ENCODE measurements at places on chromosomes 7 and 10.

DNA sequence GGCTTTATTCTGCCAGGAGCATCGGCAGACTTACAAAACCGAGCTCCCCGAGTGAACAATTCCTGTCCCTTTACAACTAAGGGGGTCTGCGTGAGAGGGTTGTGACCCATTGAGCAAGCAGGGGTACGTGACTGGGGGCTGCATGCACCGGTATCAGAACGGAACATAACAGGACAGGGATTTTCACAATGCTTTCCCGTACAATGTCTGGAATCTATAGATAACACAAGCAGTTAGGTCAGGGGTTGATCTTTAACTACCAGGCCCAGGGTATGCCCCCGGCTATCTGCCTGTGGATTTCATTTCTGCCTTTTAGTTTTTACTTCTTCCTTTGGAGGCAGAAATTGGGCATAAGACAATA lies 38.1 kb upstream of the GSDME start:
- no peak for DNase-seq

DNA sequence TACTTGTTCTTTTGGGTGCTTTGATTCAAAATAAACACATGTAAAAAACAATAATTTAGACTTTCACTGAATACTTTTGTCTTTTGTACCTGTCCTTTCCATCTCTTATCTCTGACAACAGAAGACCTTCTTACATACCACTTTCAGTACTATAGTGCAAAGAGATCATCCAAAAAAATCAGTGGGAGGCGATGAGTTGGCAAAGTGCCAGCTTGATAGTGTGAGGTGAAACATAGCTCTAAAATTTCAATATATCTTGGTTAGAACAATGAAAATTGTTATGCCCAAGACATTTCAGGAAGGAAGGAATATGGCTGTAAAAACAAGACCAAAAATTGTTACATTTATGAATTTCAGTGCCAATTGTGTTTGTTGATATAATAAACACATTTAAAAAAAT lies 390.2 kb upstream of the COBL start:
- no peak for DNase-seq

- DNase-seq = no peak
These were observed 566.9 kb downstream of the DNAJB6 start for GRCh38 chr7:157903710-157904109.

GRCh38 chr7:714251-714671 lies 12.2 kb upstream of the DNAAF5 start:
- DNase-seq = no peak

GRCh38 chr10:75334720-75335119 lies 66.8 kb downstream of the ZNF503 start:
- no peak for DNase-seq

DNA sequence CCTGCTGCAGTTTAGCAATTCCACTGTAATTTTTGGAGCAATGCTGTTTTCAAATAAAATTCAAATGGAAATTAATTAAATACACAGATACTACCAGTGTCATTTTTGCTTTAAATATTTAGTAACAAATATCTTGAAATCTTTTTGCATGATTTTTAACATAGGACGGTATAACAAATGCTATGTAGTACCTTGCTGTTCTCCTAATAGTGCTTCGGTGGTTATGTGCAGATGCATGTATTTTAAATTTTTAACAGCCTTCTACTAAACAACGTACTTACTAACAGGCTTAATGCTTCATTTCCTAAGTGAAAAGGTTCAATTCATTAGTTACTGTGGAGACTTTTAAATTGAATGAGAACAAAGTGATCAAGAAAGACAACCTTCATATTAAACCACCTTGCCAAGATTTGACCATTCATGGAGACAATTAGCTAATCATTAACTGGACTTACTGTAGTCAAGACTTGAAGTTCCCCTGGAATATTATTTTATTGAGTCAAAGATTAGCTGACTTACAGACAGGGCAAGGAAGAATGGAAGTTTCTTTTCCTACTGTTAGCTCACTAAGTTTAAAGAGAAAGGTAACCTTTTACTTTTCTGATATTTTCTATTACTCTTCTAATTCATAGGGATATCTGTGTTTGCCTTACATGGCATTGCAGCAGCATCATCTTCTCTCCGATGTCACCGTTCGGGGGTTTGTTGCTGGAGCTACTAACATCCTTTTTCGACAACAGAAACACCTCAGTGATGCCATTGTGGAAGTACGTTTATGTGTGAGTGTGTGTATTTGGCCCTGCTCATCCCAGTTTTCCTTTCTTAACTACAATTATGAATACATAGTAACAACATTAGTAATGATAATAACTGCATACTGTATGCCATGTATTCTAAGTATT lies 74.3 kb downstream of the AVL9 start:
- peak; percentile 86 for DNase-seq

GRCh38 chr7:97005183-97006054 lies at the start of gene DLX6:
Gene DLX6 (plus strand): TSS chr7:97005553. CDS start chr7:97005978, 425 bp downstream.
- DNase-seq = no peak

DNA sequence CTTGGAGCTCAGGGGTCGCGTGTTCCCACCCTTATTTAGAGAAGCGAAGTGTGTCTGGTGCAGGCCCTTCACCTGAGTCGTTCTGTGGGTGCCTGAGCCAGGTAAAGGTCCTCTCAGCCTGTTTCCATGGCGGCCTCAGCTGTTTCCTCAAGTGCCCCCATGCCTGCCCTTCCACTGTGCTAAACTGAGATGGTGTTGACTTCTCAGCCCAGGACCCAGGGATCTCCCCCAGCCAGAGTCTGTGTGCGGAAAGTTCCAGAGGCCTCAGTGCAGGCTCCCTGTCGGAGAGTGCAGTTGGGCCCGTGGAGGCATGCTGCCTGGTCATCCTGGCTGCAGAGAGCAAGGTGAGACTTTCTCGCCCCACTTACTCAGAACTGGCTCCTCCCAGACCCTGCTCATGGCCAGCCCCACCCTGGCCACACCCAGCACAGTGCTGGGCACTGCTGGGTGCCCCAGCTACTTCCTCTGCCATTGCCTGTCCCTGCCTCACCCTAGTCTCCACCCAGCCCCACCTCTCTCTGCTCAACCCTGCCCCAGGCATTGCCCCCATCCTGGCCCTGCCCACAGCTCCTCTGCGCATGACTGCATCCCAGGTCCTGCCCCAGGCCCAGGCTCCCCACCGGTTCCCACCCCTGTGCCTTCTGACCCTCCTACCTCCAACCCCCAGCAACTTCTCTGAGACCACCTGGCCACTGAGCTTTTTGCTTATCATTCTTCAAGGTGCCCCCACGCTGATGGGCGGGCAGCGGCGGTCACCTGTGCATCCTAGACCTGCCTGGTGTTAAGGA lies 20.3 kb downstream of the NACAD start:
- no peak for DNase-seq

- DNase-seq = no peak
These were observed 18.4 kb downstream of the NKX2-3 start for GRCh38 chr10:99551158-99551557.

- DNase-seq = peak; percentile 33
These were observed 24.5 kb upstream of the PPP1R9A start for GRCh38 chr7:94882891-94883290.

DNA sequence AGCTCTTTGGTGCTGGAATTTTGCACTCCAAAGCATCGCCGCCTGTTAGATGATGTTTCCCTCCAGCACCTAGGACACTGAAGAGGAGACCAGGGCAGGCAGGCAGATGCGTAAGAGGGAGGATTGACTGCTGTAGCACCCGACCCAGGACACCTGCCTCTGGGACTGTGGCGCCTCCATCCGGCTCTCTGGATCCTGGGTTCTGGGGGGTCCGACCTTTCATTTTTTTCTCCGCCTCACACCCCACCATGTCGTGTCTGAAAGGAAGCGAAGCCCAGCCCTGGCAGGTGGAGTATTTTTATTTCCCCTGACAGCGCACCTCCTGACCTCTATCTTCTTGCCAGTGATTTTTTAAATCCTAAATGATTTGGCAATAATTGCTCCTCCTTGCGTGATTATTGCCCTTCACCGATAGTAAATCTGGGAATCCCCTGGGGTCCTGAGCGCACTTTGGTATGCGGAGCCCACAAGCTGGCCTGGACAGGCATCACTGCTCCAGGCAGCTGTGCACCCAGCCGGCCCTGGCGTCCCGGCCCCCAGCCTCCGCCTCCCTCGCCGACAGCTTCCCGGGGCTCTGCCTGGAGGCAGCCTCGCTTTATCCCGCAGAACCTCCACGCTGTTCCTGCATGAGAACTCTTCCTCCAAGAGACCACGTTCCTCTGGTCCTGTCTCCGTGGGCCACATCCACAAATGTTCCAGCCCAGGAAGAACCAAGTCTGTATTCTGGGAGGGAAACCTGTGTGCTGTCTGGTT lies 48.4 kb downstream of the LHPP start:
- no peak for DNase-seq

GRCh38 chr7:106463851-106464611 lies 179.2 kb upstream of the NAMPT start:
- no peak for DNase-seq

- no peak for DNase-seq
These were observed 167.2 kb downstream of the RAMP3 start for GRCh38 chr7:45324683-45325237.

DNA sequence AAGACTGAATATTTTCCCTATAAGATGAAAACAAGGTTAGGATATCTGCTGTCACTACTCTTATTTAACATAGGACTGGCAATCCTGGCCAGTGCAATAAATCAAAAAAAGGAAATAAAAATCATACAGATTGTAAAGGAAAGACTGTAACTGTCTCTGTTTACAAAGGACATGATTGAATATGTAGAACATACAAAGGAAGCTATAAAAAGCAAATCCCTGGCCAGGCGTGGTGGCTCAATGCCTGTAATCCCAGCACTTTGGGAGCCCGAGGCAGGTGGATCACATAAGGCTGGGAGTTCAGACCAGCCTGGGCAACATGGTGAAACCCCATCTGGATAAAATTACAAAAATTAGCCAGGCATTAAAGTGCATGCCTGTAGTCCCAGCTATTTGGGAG lies 15.8 kb downstream of the ZNF485 start:
- DNase-seq = no peak

GRCh38 chr10:29612657-29613056 lies 22.1 kb downstream of the SVIL start:
- no peak for DNase-seq

DNA sequence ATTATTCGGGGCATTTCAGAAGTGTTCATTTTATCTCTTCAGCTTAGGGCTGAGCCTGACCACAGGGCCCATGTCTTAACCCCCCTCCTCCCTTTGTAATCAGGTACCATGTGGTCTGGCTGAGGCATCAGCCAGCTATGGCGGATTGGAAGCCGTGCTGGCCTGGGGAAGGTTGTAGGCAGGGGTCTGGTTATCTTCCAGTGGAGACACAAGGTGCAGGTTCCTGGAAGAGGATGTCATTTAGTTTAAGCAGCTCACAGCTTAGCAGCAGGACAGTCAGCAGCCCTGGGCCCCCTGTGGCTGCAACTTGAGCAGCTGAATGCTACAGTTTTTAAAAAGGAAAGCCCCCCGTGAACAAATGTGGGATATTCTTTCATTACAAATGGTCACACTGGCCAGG lies 22.1 kb downstream of the BAG3 start:
- DNase-seq = no peak

- no peak for DNase-seq
These were observed 873.2 kb downstream of the GATA3 start for GRCh38 chr10:8927705-8928104.

DNA sequence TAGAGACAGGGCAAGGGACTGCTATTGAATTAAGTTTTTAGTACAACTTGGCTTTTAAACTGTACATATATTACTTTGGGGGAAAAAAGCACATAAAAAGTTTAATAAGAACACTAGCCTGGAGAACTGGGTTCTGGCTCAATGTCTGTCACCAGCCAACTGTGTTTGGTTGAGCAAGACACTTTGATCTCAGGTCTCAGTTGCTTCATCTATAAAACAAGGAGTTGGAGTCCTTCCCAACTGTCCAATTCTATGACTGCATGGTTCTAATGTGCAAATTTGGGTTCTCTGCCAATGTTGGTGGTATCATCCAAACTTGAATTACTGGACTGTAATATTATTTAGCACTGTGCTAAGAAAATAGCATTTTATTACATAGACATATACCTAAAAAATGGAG lies 50.3 kb downstream of the ATXN7L1 start:
- no peak for DNase-seq

GRCh38 chr10:49642311-49642710 lies 28.5 kb downstream of the CHAT start:
- DNase-seq = no peak

DNA sequence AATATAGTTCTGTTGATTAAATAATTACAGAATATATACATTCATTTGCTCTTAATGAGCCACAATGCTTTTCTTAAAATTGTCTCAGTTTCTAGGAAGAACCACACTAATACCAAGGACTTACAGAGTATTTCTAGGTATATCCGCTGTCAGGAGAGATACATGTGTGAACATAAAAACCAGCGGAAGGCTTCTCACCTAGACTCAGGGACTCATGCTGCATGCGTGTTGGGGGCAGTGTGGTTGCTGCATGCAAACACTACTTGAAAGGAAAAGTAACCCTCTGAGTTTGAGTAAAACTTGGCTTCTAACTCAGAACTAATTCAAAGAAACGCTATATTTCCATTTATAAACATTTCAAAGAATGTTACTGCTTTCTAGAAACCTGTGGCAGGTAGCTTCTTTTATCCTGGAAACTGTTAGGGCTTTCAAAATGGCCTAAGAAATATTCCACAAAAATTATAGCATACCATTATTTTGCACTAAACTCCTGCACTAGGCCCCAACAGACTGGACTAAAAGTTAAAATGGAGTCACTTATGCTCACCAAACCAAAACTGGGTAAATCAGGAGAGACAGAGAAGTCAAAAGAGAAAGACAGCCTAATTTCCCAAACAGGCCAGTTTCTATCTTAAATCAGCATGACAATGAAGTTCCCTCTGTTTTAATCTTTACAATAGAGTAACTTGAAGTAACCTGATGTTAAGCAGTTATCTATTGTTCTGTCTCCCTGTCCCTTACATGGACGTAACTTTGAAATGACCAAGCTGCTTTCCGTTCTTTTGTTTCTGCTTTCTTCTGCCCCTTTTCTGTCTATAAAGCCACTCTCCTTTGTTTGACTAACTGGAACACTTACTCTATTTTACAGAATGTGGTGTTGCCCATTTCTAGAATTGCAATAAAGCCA lies 95.2 kb upstream of the FAM133B start:
- DNase-seq = no peak

GRCh38 chr10:29408847-29409240 lies 120.0 kb downstream of the LYZL1 start:
- DNase-seq = no peak

DNA sequence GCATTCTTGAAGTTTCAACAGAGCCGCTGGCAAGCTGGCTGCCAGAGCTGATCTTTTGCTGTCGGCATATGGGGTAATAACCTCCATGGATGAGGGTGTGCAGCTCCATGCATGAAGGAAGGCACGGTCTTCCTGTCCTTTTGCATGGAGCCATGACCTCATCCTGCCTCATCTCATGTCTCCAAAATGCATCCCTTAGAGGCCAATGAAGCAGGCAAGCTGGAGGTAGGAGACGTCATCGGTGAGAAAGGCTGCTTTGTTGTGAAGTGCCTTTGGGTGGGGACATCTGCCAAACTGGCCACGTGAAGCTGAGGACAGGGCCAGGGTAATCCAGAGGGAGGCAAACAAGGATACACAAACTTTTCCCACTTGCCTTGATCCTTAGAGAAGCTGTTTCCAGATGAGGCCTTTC lies 161.5 kb upstream of the TBX20 start:
- DNase-seq = no peak

- DNase-seq = peak; percentile 97
These were observed 91.0 kb upstream of the FAM20C start for GRCh38 chr7:101146-102046.

All from renal cortical epithelial cell (primary cell).